Metanephros (tissue), 2 donors: ENCODE measurements at places on chromosomes 16 and 17. TPM values are rescaled to one million over a fixed set of nuclear protein-coding genes. Genes with fewer than 3 reads are reported as not detected.

The ABCC11 gene
- total RNA-seq, result 0.23 TPM

The KCNH4 gene
- total RNA-seq, result not detected

The MARVELD3 gene
- total RNA-seq, result 18.3 TPM

The RAD51C gene
- total RNA-seq, result 20.3 TPM

The SRCIN1 gene
- 5.7 TPM for total RNA-seq

The HBA1 gene
- total RNA-seq, result 5,051 TPM

The SGCA gene
- 58.7 TPM for total RNA-seq

The CBX2 gene
- 19.4 TPM for total RNA-seq
